ENCODE measurements at places on chromosomes 11 and 22. TPM values are rescaled to one million over a fixed set of nuclear protein-coding genes. Genes with fewer than 3 reads are reported as not detected.

TSSK2 gene
- not detected for total RNA-seq

- ATAC-seq, result no peak
These were observed 6.5 kb downstream of the RBFOX2 start for GRCh38 chr22:36022162-36022561.

DNA sequence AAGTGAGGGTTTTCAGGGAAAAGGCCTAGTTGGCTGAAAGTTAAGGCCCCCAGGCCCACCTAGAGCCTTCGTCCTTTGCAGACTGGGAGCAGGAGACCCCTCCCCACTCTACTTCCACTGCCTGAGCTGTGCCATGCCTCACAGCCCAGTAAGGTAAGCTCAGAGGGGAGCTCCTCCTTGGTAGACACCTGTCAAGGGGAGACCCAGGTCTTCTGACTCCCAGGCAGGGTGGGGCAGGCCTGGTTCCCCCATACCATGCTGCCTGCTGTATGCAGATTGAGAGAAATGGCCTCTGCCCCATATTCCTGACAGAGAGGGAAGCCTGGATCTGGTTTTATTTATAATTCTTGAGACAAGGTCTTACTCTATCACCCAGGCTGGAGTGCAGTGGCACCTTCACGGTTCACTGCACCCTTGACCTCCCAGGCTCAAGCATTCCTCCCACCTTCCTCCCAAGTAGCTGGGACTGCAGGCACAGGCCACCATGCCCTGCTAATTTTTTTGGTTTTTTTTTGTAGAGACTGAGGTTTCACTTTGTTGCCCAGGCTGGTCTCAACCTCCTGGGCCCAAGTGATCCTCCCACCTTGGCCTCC lies 697 bp downstream of the RAB36 start:
- no peak for ATAC-seq

ZDHHC13 gene
- total RNA-seq, result 19.0 TPM

CARD10 gene
- 1.5 TPM for total RNA-seq

OOSP1 gene
- total RNA-seq, result not detected

ASRGL1 gene
- 11.6 TPM for total RNA-seq

- peak; percentile 70 for ATAC-seq
These were observed 22.9 kb upstream of the A4GALT start for GRCh38 chr22:42743501-42743991.

DNA sequence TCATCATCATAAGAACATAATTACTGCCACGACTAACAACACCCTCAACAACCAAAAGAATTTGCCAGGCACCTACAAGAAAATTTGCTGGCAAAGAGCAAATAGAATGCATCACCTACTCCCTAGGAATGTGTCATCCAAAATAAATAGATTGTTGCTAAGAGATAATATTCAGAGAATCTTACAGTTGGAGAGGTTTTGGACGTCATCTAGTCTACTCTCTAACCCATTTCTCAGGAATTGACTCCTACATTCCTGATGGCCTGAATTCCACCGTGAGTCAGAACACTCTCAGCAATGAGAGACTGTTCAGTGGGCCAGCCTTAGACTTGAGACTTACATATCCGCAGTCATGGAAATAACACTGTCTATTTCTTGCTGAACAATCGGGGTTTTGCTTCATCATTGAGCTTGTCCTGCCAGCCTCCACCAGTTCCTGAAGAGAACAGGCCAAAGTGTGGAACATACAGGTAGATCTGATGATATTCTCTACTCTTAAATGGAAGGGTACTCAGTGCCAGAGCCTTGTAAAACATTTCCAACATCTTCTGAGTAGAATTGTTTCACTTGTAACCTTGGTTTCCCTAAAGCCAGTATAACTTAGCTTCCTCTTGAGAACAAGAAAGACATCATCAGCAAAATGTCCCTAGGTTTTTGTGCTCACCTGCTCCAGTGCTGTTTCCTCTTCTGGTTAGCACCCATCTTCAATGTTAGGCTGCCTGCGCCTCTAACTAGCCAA lies 8.3 kb downstream of the KIRREL3 start:
- ATAC-seq, result no peak

PLA2G3 gene
- total RNA-seq, result 0.25 TPM
